ENCODE measurements at places on chromosomes 3 and 15.

DNA sequence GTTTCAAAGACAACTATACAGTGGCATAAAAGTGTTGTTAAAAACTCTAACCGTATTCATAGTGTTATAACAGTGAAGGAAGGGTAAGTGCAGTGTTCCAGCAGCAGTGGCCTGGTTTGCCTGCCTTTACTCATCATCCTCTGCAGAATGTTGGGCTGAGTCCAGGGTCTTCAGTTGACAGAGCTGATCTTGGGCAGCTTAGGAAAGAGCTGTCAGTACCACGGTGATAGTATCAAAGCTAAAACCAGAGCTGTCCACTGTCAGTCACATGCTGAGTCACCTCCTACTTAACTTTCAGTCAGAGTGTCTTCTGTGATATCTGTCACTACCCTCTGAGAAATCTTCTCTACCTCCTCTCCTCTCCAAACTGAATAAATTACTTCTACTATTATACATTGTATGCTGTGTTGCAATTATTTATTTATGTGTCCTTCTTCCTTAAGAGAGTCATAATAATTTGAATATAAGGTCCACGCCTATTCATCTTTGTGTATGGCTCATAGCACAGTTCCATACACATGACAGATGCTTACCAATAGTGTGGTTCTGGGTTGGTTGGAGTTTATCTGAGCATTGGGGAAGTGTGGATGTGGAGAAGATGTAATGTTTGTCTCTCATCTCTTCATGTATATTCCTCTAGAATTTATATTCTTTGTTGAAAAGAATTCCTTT lies 242.1 kb downstream of the ZIC1 start:
- DNase-seq, result no peak

DNA sequence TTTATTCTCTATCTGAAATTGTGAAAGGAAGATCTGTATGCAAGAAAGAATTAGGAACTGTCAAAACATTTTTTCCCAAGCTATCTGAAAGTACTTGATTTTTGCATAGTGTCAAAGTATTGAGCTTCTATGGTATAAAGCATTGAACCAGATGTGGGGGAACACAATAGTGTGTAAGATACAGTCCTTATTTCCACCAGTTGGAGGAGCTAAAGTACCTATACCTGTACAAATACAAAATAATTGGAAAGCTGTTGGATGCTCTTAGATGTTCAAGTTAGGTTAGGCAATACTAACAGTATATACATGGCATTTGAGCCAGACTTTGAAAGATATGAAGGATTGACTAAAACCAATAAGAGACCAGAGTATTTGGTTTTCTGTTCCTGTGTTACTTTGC lies 148.4 kb downstream of the B3GALNT1 start:
- no peak for DNase-seq

- DNase-seq, result no peak
These were observed 184.2 kb upstream of the STAC start for GRCh38 chr3:36196058-36196457.

DNA sequence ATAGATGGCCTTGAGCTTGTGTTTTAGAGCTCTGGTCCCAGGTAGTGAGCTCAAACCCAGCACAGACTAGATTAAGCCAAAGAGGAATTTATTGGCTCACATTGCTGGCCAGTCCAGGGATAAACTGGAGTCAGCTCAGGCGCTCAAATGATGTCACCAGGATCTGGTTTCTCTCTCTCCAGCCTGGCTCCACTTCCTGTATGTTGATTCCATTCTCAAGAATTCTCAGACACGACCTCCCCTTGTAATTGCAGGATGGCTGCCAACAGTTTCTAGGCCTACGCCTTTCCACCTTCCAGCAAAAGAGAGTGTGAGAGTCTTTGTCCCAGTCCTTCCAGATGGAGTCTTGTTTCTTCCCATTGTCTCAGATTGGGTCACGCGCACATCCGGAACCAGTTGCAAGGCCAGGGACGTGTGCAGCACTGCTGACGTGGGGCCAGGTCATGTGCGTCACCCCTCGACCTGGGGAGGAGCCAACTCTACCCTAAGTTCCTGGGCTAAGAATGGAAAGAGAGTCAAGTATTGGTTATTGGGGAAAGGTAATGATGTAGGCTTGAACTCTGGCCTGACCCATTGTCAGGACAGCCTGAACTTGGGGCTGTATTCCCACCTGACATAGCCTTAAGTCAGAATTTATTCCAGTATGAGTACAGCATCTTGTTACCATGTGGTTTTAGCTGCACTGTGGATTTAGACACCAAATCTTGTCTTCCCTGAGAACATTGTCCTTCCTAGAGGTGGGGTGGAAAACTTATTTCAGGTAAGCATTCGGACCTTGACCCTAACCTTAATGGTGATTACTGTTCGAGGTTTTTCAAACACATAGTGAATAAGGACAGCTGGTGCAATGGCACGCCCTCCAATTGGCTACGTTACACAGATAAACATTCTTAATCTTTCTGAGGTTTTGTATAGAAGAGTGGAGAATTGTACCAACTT lies 31.6 kb downstream of the CACNA1D start:
- no peak for DNase-seq

- DNase-seq, result no peak
These were observed 292.9 kb upstream of the NR2F2 start for GRCh38 chr15:96037584-96037983.

DNA sequence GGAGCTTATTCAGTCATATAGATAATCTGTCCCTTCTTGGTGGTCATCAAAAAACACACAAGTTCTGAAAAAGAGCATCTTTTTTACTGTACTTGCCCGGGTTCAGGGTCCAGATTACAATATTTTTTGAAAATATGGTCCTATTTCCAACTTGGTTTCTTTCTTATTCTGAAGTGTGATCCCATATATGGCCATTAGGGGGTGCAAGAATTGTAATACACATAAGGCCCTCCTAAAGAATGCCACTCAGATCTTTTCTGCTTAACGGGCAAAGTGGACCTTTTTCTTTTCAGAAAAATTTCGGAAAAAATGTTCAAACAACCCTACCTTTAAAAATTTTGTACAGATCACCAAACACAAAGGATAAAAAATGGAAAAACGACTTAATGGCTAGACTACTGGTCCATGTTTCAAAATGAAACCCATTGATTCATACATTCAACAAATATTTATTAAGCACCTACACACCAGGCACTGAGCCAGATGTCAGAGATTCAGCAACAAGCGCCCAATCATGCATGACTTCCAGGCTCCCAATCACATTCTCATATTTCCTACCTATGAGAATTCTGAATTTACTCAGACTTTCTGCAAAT lies 102.0 kb upstream of the MYRIP start:
- no peak for DNase-seq

GRCh38 chr15:93247466-93248121 lies 158.6 kb upstream of the RGMA start:
- no peak for DNase-seq

GRCh38 chr3:93988764-93989163 lies 8.8 kb downstream of the ARL13B start:
- DNase-seq, result no peak

DNA sequence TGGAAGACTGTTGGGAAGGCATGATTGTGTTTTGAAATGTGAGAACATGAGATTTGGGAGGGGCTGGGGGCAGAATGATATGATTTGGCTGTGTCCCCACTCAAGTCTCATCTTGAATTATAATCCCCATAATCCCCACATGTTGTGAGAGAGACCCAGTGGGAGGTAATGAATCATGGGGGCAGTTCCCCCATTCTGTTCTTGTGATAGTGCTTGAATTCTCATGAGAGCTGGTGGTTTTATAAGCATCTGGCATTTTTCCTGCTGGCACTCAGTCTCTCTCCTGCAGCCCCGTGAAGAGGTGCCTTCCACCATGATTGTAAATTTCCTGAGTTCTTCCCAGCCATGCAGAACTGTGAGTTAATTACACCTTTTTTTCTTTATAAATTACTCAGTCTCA lies 430.5 kb downstream of the OTOL1 start:
- no peak for DNase-seq

DNA sequence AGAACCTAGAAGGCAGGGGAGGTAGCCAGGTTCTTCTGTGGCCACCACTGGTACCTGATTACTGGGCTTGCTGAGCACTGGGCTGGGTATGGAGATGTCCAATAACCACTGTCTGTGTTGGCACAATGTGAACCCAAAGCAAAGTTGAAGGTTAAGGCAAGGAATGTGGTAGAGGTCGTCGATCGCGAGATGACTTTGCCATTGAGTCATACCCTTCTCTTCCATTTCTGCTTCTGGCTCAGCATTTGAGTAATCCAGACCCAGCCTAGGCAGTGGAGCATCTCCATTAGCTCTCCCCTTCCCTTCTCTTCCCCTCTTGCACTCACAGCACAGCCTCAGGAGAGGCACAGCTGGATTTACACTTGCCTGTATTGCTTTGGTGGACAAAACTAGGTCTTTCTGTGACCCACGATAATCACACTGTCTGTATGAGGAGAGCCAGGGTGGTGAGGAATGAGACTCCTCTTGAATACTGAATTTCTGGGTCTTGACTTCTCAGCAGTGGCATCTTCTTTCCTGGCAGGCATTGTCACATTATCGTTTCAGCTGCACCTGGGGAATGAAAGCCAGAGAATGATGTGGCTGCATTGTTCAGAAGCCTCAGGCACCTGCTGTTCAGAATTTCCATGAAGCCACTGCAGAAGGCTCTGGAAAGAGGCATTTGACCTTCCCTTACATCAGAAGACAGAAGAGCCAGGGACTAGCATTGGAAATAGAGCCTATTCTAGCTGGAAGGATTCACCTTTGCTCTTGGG lies 272.6 kb downstream of the PDCD6IP start:
- no peak for DNase-seq

GRCh38 chr15:63597821-63598220 lies 634 bp downstream of the FBXL22 start:
- DNase-seq, result no peak

DNA sequence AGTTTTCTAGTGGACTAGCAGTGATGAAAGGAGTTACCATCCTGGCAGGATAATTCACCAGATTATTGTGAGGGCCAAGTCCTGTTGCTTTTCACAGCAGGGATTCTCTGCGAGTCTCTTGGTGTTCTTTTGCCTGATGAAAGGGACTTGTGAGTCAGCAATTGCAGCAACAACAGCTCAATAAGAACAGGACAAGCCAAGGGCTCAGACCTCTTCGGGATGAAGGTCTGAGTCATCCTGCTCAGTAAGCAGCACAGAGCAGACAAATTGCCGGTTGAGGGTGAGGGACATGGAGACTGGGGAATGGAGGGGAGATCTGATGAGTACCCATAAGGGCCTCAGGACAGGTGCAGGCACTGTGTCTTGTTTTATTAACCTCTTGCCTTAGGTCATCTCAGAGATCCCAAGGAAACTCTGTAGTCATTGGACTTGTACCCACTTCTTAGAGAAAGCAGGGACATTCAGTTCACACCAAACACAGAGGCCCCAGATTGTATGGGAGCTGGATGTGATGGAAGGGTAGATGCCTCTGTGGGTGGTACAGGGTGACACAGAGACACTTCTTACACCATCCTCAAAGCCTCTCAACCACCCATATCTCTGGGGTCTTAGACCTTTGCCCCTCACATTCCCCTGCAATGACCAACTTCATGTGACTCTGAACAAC lies 173.8 kb upstream of the TLE3 start:
- DNase-seq, result no peak

GRCh38 chr3:129336093-129336706 lies 57.5 kb downstream of the HMCES start:
- DNase-seq, result no peak

DNA sequence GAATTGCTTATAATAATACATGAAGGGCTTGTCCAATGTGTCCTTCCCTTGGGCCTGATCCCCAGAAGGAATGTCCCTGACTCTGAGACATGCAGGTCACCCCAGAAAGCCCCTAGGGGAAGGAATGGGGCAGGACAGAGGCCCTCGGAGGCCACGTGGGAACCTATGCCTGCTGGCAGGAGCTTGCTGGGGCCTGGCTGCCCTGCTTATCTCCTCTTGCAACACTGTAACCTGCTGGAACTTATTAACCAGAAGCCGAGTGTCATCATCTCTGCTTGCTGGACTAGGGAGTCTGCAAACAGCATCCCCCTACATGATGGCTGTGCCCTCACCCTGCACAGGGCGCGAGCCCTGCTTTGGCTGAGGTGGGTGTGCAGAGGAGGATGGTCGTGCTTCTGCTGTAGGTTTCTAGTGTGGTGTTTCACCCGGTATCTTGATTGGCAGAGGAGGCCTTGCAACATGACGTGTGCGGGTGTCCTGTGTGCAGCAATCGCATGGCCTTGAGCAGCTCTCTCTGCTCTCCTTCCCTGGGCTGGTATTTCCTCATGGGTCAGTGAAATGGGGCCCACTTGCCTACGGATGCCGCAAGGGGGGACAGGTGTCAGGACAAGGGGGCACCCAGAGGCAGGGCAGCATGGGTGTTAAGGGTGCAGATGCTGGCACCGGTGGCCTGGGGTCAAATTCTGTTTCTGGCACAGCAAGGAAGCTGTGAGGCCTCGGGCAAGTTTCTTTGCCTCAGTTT lies 5.0 kb downstream of the CHST13 start:
- DNase-seq, result no peak

- no peak for DNase-seq
These were observed 53.6 kb upstream of the MYO5C start for GRCh38 chr15:52349052-52349700.

GRCh38 chr3:31227131-31227562 lies 305.6 kb upstream of the STT3B start:
- DNase-seq, result no peak

DNA sequence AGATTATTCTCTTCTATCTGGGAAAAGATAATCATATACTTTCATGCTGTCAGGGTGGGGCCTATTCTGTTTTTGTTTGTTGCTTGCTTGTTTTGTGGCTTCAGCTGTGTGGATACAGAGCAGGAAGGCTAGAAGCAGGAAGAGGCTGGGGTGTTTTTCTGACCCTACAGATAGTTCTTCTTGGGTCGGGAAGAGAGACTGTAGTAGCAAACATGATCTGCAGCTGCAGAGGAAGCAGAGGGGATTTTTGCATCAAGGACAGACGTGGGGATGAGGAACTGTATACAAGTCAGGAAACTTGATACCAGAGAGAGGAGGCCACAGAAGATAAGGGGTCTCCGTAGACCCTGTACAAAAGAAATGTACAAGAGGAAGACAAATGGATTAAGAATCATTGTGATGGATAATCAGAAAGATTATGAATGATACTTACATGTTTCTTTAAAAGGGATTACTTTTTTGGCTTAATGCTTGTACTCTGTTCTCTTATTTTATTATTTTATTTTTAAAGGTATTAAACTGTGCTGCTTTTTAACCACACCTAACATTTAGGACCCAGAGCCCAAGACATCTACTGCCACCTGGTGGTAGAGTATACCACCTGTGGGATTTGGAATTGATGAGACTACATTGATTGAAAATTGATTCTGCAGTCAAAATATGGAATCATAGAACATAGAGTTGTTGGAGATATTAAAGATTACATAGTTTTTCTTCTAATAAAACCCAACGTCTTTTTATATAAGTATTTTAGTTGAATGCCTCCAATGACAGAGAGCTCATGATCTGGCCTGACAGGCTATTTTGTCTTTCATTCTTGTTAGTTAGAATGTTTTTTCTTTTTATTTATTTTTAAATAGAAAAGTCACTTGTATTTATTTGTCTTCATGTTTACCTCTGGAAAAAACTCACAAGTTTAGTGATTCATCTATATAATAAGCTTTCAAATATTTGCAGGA lies 87.3 kb upstream of the ROPN1 start:
- no peak for DNase-seq

DNA sequence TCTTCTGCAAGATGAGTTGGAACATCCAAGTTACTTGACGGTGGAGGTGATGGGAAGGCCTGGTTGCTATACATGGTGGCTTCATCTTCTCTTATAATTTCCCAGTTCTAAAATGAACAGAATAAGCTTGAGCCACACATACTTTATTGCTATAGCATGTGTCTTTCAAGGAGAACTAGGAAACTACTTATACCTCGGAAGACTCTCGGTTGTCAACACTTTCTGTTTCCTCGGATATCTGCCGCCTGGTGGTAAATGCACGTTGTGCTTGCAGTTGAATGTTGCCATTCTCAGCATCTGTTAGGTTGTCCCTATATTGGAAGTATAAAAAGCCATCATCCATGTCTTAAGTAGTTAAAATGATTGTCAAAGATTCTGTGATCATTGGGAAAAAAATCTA lies 117.5 kb upstream of the PRTG start:
- no peak for DNase-seq
